NCI-H460 (cell line): ENCODE measurements at places on chromosomes 3 and 15. TPM values are rescaled to one million over a fixed set of nuclear protein-coding genes. Genes with fewer than 3 reads are reported as not detected.

THSD4 gene
- total RNA-seq, result 20.0 and 21.7 TPM in 2 replicates

SLC27A2 gene
- total RNA-seq, result 18.7 and 20.0 TPM in 2 replicates

FBXL22 gene
- not detected in 2 replicates for total RNA-seq

GOLGA6L22 gene
- total RNA-seq, result not detected in 2 replicates

STRIT1 gene
- not detected in 2 replicates for total RNA-seq

IDH2 gene
- total RNA-seq, result 15.9 and 17.9 TPM in 2 replicates

COLQ gene
- not detected in 2 replicates for total RNA-seq

BLM gene
- total RNA-seq, result 9.9 and 10.6 TPM in 2 replicates

SERINC4 gene
- 0.12 TPM in 1 of 2 replicates, not detected in the other for total RNA-seq

CFAP91 gene
- not detected in 2 replicates for total RNA-seq

FSTL1 gene
- total RNA-seq, result 88.9 and 101 TPM in 2 replicates

KAT2B gene
- total RNA-seq, result 5.5 and 6.7 TPM in 2 replicates

ATP10A gene
- 0.03 and 0.07 TPM in 2 replicates for total RNA-seq

GRIP2 gene
- 0.03 and 0.27 TPM in 2 replicates for total RNA-seq

GATM gene
- total RNA-seq, result 0.25 and 0.78 TPM in 2 replicates

CEP152 gene
- 9.9 and 12.5 TPM in 2 replicates for total RNA-seq

TMEM207 gene
- total RNA-seq, result not detected in 2 replicates

STARD5 gene
- 0.40 and 0.89 TPM in 2 replicates for total RNA-seq

FILIP1L gene
- total RNA-seq, result 0.05 TPM in 1 of 2 replicates, not detected in the other

HACL1 gene
- 22.5 and 25.2 TPM in 2 replicates for total RNA-seq

SLC35G2 gene
- total RNA-seq, result 13.7 and 16.2 TPM in 2 replicates

CPN2 gene
- total RNA-seq, result not detected in 2 replicates

THRB gene
- 1.7 and 2.8 TPM in 2 replicates for total RNA-seq

GPD1L gene
- total RNA-seq, result 12.1 and 13.5 TPM in 2 replicates

ADIPOQ gene
- total RNA-seq, result not detected in 2 replicates

CLDN11 gene
- 0.38 and 0.72 TPM in 2 replicates for total RNA-seq

WDR76 gene
- 18.9 and 20.8 TPM in 2 replicates for total RNA-seq

AHSG gene
- total RNA-seq, result not detected in 2 replicates

ATP2B2 gene
- not detected in 2 replicates for total RNA-seq

ACAN gene
- total RNA-seq, result not detected in 2 replicates

CCR1 gene
- 0.12 TPM in 2 replicates for total RNA-seq

PRKCD gene
- 1.0 and 1.8 TPM in 2 replicates for total RNA-seq

MGLL gene
- total RNA-seq, result 1.6 and 2.0 TPM in 2 replicates

OR5K2 gene
- total RNA-seq, result not detected in 2 replicates

FAH gene
- total RNA-seq, result 16.0 and 17.3 TPM in 2 replicates

DUOX1 gene
- total RNA-seq, result not detected in 2 replicates

LPP gene
- 21.2 and 22.1 TPM in 2 replicates for total RNA-seq

ALDH1L1 gene
- 0.46 and 0.54 TPM in 2 replicates for total RNA-seq
